ENCODE measurements at places on chromosomes 12 and 14.

DNA sequence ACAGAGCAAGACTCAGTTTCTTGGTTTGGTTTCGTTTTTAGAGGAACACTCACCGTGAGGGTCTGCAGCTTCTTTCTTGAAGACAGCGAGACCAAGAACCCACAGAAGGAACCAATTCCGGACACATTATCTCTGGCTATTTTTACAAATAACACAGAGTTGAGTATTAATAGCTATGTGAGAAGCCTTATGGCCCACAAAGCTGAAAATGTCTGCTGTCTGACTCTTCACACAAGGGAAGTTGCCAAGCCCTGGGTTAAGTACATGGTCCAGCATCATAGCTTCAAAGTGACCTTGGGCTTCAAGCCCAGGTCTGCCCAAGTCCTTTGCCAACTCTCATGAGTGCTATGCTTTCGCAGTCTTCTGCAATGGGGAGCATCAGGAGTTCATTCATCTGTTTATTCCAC lies 2.6 kb upstream of the LGMN start:
- H3K4me1 ChIP-seq: peaks cover 3% of the 10 kb centered on the region
- DNase-seq: no peak
- H3K27me3 ChIP-seq: no peaks in the 10 kb centered on the region
- H3K27ac ChIP-seq: no peak overlapping the region
- no peaks in the 10 kb centered on the region for H3K36me3 ChIP-seq

DNA sequence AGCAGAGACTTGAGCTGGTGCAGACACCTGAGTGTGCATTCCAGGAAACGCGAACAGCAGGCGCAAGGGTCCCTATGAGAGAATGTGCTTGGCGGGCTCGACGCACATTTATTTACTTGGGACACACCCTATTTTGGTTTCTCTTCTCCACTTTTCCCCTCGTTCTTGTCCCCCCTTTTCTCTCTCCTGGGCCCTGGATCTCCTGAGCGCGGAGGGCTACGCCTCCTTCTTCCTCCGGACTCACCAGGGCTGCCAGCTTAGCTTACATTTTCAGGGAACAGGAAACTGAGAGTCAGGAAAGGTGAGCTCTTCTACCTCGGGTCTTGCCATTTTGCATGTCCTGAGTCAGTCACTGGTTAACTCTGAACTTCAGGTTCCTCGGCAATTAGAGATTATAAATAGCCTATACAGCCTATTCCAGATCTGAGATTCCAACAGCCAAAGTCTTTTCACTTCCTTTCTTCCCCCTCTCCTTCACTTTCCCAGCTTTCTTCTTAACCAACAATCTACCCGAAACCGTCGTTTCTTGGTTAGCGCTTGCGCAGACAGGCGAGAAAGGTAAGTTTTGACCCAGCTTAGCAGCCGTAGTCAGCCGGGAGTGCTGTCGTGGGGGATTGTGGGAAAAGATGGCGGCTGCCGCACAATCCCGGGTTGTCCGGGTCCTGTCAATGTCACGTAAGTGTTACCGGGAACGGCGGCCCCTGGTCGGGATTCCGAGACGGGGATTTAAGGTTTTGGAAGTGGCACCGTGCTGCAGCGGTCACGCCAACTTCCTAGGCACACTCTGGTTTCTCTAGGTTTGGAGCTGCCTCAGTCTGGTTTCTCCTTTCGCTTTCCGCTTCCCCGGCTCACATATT lies at the start of the genes AKAP3 and NDUFA9:
AKAP3 (minus strand) TSS at position 551 of the 857 bp plus-strand sequence. CDS start 10,855 bp downstream, outside the sequence.
NDUFA9 (plus strand) TSS at position 614 of the 857 bp plus-strand sequence; CDS start at position 627, 13 bp downstream.
- no peaks in the 10 kb centered on the region for H3K36me3 ChIP-seq
- peaks cover 4% of the 10 kb centered on the region for H3K4me1 ChIP-seq
- peak; percentile 93 for DNase-seq
- H3K27ac ChIP-seq: no peak within 1 kb of the TSS

DNA sequence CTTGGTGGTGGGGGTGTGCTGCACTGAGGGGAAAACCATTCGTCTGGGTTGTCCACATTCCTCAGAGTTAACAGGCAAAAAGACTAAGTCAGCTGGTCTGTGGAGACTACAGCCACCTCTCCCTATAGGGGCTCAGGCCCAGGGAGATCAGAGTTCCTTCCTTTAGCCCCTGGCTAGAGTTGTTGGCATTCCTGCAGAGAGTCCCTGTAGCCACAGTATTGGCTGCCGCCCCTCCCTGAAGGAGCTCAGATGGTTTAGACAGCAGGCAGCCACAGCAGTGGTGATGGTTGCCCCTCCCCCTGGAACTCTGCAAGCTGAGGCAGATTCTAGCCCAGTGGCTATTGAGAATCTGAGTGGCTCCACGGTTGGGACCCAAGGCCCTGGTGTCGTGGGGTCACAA lies 1072.5 kb upstream of the ATXN7L3B start:
- H3K36me3 ChIP-seq: no peaks in the 10 kb centered on the region
- peak; percentile 87 for DNase-seq
- H3K4me1 ChIP-seq: no peaks in the 10 kb centered on the region
- no peak overlapping the region for H3K4me3 ChIP-seq

GRCh38 chr12:57096099-57096572 lies 7.2 kb downstream of the NAB2 start:
- H3K27ac ChIP-seq: no peak overlapping the region
- peaks cover 7% of the 10 kb centered on the region for H3K4me1 ChIP-seq
- DNase-seq: no peak
- H3K4me3 ChIP-seq: no peak overlapping the region
- no peaks in the 10 kb centered on the region for H3K27me3 ChIP-seq

- no peaks in the 10 kb centered on the region for H3K27me3 ChIP-seq
- H3K36me3 ChIP-seq: no peaks in the 10 kb centered on the region
- H3K27ac ChIP-seq: no peak overlapping the region
- no peaks in the 10 kb centered on the region for H3K4me1 ChIP-seq
These were observed 57.8 kb downstream of the CLMN start for GRCh38 chr14:95261616-95262510.

DNA sequence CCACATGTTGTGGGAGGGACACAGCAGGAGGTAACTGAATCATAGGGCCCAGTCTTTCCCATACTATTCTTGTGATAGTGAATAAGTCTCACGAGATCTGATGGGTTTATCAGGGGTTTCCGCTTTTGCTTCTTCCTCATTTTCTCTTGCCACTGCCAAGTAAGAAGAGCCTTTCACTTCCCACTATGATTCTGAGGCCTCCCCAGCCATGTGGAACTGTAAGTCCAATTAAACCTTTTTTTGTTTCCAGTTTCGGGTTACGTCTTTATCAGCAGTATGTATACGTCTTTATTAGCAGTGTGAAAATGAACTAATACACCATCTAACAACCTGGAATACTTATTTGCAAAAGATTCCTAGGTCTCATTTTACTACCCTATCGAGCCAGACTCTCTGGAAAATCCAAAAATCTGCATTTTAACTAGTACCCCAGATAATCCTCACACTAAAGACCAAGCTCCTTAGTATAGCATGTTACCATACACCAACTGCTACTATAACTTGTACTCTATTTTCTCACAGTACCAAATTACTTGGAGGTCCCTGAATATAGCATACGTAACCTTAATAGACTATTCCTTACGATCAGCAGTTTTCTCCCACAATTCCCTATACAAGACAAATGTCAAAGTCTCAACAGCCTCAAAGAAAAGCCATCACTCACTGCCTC lies 11.5 kb downstream of the GTF2A1 start:
- H3K27me3 ChIP-seq: no peaks in the 10 kb centered on the region
- DNase-seq: no peak
- peaks cover 8% of the 10 kb centered on the region for H3K4me1 ChIP-seq
- no peaks in the 10 kb centered on the region for H3K36me3 ChIP-seq

DNA sequence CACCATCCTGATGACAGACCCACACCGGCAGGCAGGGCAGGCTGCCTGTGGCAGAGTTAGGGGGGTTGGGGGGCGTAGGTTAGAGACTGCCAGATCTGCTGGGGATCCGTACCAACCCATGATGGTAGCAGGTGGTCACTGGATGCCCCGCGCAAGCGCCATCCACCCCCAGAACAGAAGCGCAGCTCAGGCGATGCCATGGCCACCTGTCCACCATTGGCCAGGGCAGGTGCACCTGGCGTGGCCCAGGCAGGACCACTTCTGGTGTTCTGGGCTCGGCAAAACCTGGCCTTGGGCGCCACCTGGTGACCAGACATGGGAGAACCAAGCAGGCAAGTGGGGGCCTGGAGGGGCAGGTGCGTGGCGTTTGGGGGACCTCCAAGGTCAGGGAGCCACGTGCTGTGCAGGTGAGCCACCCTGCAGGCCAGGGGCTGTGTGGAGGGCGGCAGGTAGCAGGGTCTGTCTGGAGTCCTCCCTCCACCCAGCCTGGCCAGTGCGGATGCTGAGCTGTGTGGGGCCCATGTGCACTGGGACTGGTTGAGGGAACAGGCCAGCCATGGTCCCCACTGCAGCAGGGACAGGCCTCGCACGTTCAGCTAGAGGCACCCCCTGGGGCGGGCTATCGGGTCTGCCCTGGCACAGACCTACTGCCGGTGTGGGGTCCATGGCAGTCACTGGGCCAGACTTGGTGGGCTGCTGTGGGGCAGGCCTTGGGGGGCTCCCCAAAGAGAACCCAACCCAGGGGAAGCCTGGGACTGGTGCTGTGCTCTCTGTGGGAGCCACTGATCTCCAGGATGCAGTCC lies 15.6 kb downstream of the BAG5 start:
- H3K27me3 ChIP-seq: no peaks in the 10 kb centered on the region
- no peak overlapping the region for H3K4me3 ChIP-seq
- H3K36me3 ChIP-seq: no peaks in the 10 kb centered on the region
- DNase-seq: peak; percentile 70
- peaks cover 7% of the 10 kb centered on the region for H3K4me1 ChIP-seq

DNA sequence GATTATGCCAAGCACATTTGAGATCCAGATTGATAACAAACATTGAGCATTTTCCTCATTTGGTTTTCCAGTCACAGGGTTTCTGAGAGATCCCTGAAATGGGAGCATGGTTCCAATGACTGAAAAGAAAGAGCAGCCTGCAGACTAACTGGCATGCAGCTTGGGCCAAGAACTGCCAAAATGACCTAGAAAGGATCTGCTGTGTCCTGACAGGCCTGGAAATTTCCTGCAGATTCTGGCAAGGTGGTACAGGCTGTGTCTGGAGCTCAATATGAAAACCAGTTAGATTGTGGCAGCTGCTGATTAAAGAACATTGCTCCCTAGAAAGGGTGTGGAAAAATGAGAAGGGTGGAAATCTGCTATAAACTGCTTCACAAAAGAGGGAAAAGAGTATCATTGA lies 417.3 kb downstream of the IPO8 start:
- no peak overlapping the region for H3K27ac ChIP-seq
- no peaks in the 10 kb centered on the region for H3K36me3 ChIP-seq
- no peaks in the 10 kb centered on the region for H3K4me1 ChIP-seq
- DNase-seq: no peak
- H3K4me3 ChIP-seq: no peak overlapping the region

DNA sequence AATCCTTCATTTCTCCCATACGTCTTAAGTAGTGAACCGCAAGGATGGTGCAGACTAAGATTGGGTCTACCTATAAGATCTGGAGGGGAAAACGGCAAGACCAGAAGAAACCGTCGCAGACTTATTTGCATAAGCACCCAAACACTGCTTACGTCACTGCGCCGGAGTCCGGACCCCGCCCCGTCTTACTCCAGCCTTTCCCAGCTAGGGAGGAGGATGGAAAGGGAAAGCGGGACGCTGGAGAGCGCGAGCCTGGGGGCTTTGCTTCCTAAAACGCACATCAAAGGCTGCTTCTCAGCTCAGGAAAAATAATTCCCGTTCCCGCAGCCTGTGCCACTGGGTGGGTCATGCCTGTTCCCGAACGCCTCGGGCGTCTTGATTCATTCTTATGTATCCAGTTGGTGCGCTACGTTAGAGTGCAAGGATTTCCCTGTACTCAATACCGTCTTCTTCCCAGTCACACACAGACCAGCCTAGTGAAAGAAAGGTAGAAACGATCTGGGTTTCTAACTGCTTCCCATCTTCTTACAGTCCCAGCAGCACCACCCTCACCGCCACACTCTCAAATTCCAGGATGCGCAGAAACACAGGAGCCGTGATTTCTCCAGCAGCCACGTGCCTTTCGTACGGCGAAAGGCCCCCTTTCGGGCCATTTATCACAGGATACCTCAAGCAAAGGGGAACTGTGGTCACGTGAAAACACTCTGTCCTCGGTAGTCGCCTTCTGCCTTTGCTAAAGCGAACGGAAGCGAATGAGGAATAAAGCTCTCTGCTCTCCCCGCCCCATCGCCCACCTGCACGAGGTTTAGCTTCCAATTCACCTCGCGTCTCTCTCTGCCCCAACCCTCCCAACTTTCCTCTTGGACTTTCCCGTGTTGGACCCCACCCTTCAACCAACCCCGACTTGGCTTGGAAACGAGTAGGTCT lies 1.1 kb downstream of the SLC6A15 start:
- no peaks in the 10 kb centered on the region for H3K27me3 ChIP-seq
- DNase-seq: peak; percentile 97
- peak overlapping the region; percentile 91 for H3K4me3 ChIP-seq
- H3K4me1 ChIP-seq: no peaks in the 10 kb centered on the region

DNA sequence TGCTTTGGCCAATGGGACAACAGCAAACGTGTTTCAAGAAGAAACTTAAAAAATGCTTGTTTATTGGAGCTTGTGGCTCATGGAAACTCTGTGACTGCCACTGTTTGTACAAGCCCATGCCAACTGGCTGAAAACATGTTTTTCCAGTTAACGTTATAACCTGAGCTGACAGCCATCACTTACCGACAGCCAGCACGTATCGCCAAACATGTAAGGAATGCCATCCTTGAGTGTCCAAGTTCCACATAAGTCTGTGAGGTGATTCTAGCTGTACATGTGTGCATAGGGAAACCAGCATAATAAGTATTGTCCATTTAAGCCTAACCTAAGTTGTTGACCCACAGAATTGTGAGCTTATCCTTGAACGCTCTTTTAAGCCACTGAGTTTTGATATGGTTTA lies 596.9 kb downstream of the TRHDE start:
- DNase-seq: no peak
- no peaks in the 10 kb centered on the region for H3K36me3 ChIP-seq
- no peaks in the 10 kb centered on the region for H3K4me1 ChIP-seq
- H3K27me3 ChIP-seq: no peaks in the 10 kb centered on the region
- H3K4me3 ChIP-seq: no peak overlapping the region

- H3K36me3 ChIP-seq: no peaks in the 10 kb centered on the region
- no peak overlapping the region for H3K27ac ChIP-seq
- DNase-seq: no peak
- H3K27me3 ChIP-seq: no peaks in the 10 kb centered on the region
These were observed 3.7 kb downstream of the GZMB start for GRCh38 chr14:24630087-24630871.

DNA sequence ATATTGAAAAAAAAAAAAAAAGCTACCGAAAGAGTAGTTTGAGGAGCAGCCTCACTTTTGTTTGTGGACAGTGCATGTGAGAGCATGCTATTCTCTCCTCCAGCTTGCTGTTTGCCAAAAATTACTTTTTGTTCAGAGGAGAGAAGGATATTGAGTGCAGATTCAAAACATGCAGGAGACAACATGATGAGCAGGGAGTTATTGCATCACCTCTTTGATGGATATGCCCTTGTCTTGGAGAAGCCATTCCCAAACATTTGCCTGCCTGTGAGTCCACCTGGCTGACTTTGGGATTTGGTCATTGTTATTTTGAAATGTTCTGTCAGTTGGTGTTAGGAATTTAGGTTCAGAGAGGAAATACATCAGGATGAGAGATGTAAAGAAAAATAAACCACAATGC lies 2.4 kb downstream of the C12orf75 start:
- no peak for DNase-seq
- no peaks in the 10 kb centered on the region for H3K36me3 ChIP-seq
- H3K27me3 ChIP-seq: no peaks in the 10 kb centered on the region
- H3K4me3 ChIP-seq: no peak overlapping the region
- H3K4me1 ChIP-seq: peaks cover 8% of the 10 kb centered on the region

- no peak overlapping the region for H3K27ac ChIP-seq
- H3K36me3 ChIP-seq: no peaks in the 10 kb centered on the region
- H3K4me1 ChIP-seq: no peaks in the 10 kb centered on the region
- no peak for DNase-seq
These were observed 6.6 kb upstream of the SLC8B1 start for GRCh38 chr12:113341535-113341934.
